ENCODE measurements at places on chromosomes 7 and 10. TPM values are rescaled to one million over a fixed set of nuclear protein-coding genes. Genes with fewer than 3 reads are reported as not detected.

The TDRD1 gene
- 0.09 TPM for total RNA-seq

The SPDYE16 gene
- 0.18 TPM for total RNA-seq

The ANKRD7 gene
- total RNA-seq = not detected

The GIMAP5 gene
- total RNA-seq = 31.9 TPM

- DNase-seq = no peak
Measured at GRCh38 chr10:90959826-90960225, 38.9 kb upstream of the ANKRD1 start.

- no peak for DNase-seq
Measured at GRCh38 chr10:28431139-28431538, 101.8 kb upstream of the WAC start.

DNA sequence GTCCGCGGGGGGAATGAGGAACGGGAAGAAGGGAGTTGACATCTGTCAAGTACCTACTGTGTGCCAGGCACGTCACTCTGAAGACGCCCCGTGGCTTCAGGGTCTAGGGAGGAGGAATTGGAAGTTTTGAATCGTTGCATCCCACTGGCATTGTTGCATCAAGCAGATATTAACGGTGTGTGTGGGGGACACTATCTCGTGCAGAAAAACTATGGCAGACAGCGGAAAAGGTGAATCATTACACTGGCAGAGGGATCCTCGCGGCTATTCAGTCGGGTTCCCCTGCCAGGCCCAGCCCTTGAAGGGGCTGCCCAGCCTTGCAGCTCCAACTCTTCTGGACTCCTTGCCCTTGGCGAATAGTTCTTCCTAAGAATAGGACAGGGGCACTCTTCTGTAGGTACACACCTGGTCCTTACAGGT is 1.0 kb upstream of the KIAA1549 start:
- no peak for DNase-seq

DNA sequence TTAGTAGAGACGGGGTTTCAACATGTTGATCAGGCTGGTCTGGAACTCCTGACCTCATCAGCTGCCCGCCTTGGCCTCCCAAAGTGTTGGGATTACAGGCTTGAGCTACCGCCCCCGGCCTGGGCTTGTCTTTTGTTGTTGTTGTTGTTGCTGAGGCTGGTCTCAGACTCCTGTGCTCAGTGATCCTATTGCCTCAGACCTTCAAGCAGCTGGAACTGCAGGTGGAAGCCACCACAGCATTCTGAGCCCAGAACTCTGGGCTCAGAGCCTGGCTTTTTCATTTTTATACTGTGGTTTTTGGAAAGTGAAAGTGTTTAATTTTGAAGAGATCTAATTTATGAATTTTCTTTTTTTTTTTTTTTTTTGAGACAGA is 16.2 kb upstream of the DNAJB6 start:
- no peak for DNase-seq

GRCh38 chr10:35307297-35307696 is 29.0 kb upstream of the CCNY start:
- no peak for DNase-seq

GRCh38 chr10:33434933-33435332 is 100.5 kb upstream of the NRP1 start:
- DNase-seq = no peak

- DNase-seq = no peak
Measured at GRCh38 chr7:3064067-3064466, 20.4 kb upstream of the CARD11 start.

DNA sequence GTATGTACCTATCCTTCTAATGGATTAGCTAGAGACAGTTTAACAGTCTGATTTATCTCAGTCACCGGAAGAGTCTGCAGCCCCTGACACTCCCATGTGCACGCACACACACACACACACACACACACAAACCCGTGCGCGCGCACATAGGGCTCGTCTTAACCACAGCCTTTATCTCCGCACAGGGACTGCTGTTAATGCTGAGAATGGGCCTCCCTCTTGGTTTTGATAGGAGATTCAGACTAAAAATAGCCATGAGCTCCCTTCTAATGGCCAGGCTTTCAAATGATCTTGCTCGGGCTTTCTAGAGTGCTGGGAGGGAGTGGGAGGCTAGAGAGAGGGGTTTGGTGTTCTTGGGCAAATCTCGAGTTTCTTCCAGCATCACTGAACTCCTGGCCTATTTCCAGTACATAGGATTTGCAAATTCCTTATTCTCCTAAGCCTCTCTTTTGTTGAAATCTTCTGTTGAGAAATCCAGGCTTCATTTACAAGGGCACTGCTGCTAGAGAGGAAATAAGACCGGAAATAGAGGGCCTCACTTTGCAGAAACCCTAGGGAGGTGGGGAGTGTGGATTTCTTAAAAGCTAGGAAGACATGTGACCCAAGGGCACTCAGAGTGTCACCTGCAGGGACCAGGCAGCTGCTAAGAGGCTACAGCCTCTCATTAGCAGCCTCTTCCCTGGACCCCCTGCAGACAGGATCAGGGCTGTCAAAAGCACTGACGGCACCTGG is 2.4 kb downstream of the TMEM72 start:
- no peak for DNase-seq

DNA sequence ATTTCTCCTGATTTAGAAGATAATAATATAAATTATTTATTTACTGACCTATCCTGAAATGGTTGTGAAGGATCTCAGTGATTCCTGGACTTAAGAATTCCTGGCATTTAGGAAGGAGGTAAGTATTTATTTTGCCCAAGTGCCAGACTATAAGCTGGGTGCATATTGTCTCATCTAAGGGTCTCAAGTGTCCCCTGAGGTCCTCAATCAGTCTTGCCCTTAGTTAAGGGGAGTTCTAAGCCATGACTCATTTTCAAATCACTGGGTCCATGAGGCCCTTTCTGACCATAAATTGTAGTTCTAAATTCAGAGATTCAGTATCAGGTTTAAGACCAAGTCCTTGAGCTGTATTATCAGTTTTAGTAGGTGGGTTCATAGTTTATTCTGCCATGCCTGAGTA is 251.6 kb upstream of the MEOX2 start:
- DNase-seq = no peak
